Stimulated activated CD4-positive, alpha-beta T cell treated with anti-CD3 and anti-CD28 coated beads, Interleukin-1b, Interleukin-23, amount 100 ng/mL, for 1 hour (primary cell): ENCODE measurements at places on chromosomes 12 and 14.

DNA sequence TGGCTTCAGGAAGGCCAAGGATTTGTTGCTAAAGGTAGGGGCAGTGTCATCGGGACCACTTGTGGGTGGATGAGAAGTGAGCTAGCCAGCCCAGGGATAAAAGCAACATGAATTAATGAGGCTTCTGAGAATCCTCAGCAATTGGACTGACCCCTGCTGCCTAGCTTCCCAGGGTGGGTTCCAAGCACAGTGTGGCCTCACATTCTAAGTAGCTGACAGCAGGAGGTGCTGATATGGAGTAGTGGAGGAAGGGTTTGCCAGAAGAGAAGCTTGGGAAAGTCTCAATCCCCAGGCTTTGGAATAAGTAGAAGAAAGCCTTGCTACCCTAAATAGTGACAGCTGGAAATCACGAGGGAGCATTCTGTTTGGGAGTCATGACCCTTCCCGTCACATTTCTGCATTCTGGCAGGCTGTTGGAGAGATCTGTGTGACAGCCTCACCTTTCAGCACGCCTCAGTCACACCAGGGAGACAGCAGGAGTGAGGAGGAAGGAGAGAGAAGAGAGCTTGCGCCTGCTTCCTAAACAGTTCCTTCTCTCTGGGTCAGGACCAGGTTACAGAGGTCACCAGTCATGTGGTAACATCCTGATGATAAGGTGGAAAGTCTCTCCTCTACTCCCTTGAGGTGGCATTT is 31.2 kb downstream of the DACT1 start:
- DNase-seq: no peak

- no peak for DNase-seq
Measured at GRCh38 chr14:75443203-75443969, 15.6 kb downstream of the JDP2 start.

- no peak for DNase-seq
Measured at GRCh38 chr14:88198446-88198845, 124.6 kb downstream of the KCNK10 start.

GRCh38 chr14:85308531-85309300 is 221.2 kb upstream of the FLRT2 start:
- no peak for DNase-seq

DNA sequence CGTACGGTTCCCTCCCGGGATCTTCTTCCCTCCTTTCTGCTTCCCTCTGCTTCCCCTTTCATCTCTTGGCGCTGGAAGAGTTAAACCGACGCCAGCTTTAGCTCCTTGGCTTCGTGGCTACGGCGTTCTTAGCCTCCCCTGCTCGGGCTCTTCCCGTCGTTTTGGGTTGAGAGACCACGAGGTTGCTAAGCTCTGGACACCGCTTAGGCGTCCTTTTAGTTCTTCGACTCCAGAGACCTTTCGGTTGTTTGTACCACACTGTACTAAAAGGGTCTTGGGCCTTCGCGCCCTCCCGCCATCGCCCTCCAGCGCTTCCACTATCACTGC is 545 bp downstream of the CPSF2 start:
- DNase-seq: no peak

DNA sequence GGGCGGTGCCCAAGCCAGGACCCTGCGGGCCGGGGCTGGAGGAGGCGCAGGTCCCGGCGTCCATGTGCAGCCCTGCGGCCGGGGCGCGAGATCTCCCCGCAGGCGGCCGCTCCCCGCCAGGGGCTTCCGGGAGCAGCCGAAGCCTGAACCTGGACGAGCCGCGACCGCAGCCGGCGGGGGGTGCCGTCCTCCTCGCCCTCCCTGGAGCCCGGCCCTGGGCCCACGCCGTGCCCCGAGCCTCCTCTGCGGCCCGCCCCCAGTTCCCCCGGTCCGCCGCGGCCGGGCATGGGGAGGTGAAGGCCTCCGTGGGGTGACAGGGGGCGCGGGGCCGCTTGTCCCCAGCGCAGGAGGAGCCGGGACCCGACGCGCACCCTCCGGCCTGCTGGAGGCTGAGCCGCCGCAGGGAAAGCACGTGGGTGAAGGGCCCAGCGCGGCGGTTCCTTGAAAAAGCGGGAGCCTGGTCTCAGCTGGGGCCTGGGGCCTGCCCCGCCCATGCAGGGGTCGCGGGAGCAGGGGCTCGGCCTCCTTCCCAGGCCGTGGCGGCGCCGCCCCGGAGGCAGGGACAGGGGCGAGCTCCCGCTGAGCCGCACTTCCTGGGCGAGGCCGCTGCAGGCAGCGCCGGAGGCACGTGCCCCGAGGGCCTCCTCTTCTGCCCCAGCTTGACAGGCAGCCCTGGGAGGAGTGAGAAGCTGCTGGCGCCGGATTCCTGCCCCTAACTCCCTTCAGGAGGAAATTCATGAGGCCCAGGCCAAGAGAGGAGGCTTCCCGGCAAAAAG is 55.6 kb upstream of the PPP2R5C start:
- DNase-seq: peak; percentile 19

DNA sequence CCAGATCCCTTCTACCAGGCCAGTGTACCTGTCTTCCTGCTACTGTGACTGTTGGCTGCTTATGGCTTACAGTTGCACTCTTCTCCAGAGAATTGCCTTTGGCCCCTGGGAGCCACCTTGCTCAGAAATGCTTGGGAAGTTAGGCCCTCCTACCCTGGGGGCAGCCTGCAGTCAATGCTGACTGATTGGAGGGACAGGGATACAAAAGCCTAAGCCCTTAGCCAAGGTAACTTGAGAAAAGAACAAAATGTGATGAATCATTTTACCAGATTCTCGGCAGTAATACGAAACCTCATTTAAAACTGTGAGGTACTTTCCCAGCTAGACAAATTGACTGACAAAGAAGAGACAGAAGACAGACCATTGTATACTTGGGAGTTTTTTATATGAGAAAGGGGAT is 47.3 kb downstream of the PTCSC3 start:
- no peak for DNase-seq

- DNase-seq: no peak
Measured at GRCh38 chr12:27971606-27972005, 927 bp downstream of the PTHLH start.

GRCh38 chr12:107437954-107438353 is 247.6 kb upstream of the PWP1 start:
- DNase-seq: no peak

DNA sequence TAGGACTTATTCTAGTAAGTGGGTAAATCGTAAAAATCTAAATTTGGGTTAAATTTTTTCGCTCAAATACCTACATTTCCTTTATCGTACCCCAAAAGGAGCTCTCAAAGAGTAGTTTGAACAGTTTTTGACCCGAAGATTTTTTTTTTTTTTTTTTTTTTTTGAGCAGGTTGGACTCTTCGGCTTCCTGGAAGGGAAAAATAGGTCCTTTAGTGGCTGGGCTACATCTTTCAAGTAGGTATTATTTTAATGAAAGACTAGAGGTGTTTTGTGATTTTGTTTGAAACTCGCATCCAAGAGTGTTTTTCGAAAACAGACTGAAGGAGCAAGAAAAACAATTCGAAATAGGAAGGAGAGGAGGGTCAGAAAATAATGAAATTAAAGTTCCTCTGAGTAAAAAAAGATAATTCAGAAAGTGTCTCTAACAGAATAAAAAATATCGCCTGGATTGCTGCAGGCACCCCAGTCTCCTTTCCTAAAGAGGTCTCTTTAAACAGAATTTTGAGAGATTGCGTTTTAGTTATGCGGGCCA is 6.0 kb downstream of the CDKN1B start:
- DNase-seq: no peak

- no peak for DNase-seq
Measured at GRCh38 chr12:105906561-105906960, 232.2 kb downstream of the NUAK1 start.
